ENCODE measurements at places on chromosomes 3 and 15. TPM values are rescaled to one million over a fixed set of nuclear protein-coding genes. Genes with fewer than 3 reads are reported as not detected.

DNA sequence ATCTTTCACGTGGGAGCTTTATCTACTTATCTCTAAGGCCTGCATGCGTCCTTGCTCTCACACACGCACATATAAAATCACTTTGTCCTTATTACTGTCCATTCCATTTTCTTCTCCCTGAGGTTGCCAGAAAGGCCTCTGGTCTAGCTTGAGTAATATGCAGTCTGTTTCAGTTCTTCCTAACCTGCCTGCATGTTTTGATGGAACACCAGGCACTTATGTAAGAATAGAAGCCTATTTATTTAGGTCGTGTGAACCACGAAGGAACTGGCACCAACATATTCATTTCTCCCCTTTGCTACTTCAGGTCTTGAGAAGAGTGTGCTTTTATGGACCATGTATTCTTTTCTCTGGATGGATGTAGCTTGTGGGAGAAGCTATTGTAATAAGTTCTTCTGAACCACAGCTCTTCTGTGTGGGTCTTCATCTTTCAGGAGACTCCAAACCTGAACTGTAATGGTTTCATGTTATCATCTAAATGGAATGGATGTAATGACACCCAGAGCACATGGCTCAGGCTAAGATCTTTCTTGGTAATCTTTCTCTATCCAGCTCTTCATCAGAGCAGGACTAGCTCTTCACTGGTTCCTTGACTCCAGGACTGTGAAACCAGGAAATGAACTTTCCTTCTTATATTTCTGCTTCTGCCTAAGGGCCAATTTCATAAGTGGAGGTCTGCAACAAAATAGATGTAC lies 53.8 kb downstream of the UBE2E2 start:
- DNase-seq, result no peak

DNA sequence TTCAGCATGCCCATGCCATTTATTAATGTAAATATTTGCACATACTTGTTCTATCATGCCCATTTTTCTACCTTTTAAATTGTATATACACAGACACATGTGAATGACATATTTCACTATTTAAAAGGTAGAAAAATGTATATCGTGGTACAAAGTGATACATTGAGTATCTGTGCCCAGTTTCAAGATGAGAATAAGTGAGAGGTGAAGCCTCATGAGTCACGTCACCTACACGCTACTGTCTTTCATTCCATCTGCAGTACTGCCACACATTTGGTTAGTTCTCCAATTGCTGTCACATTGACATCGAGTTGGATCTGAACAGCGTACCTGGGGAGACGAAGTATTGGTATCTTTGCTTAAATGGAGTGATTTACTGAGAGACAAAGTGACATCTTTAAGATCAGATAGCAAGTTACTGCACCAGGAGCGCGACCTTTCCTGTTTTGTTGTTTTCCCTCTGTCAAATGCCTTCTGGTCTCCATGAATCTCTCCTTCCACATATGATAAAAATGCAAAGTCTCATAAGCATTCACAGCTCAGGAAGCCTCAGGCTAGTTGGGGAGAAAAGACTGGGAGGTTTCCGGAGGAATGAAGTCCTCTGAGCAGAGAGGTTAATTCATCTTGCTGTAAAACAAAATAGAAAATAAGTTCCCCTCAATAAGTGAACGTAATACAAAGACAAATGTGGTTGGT lies 12.0 kb downstream of the GREM1 start:
- no peak for DNase-seq

DNA sequence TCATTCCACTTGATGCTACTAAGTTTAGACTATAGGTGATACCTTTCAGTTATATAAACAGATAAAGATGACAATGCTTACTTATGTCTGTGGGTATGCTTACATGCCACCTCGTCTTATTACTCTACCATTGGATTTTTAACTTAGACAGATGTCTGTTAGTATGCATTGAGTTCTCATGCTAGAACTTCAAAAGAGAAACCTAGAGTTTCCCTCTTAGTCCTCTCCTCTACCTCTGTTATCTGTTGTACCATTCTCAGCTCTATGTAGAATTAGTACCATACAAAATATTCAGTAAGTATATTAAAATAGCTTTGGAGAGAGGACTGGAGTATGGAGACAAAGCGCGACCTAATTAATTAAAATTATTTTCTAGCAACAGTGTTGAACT lies 111.3 kb downstream of the BBX start:
- no peak for DNase-seq

DNA sequence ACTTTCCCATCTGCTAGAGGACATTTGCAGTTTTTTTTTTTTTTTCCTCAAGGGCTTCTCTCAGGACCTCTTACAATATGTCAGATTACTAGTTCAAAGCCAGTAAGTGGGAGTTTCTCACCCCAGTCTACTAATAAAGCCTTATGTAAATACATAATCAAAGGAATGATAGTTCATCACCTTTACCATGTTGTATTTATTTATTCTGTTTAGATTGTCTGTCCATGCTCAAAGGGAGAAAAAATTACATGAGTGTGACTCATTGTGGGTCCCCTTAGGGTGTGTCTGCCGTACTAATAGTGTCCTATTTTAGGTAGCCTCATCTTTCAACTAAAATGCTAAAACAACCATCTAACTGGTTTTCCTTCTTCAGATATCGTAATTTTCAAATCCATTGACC lies 917.6 kb downstream of the EPHA3 start:
- DNase-seq, result no peak

HACD3 gene
- 120 TPM for total RNA-seq

SLC7A14 gene
- total RNA-seq, result 0.95 TPM

SLC22A13 gene
- 0.54 TPM for total RNA-seq
